SK-N-SH (cell line): ENCODE measurements at places on chromosomes 2 and 18. TPM values are rescaled to one million over a fixed set of nuclear protein-coding genes. Genes with fewer than 3 reads are reported as not detected.
A peak's percentile ranks its signal among the peaks of the same experiment; 100 is the strongest.

MAP3K19 gene
- not detected in 2 replicates for polyA plus RNA-seq

SPR gene
- 25.7 and 27.5 TPM in 2 replicates for polyA plus RNA-seq

DNA sequence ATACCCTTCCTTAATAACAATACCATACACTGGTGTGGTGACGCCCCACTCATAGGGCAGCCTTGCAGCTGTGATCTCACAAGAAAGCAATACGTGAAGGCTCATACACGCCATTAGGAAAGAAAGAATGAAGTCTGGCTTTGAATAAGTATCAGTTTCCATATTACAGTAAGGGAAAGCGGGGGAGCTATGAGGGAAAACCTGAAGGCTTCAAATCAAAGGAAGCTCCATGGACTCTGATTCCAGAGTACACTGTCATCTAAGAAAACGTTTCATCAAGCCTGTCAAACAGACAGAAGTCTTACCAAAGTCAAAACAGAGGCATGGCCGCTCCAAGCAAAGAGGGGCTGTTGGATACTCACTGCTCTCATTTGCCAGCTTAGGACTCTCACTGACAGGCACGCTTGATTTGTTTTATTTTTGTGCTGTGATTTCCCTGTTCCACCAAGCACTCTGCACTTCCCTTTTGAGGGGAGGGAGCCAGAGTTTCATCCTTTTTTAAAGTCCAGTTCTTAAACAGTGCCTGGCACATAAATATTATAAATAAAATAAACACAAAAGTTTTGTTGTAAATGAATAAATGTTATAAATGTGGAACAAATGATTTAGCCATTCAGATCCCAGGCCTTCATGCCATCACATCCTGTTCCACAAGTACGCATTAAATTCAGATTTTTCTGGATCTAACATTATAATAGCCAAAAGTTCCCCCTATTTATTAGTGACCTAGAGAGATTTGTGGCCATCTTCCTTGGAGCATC is 221.2 kb downstream of the PIEZO2 start:
- peak overlapping the region; percentile 52; the same call in 1 of the 2 replicates for H3K27ac ChIP-seq
- H3K4me3 ChIP-seq: no peak overlapping the region
- H3K4me1 ChIP-seq: no peaks in the 10 kb centered on the region
- H3K27me3 ChIP-seq: no peaks in the 10 kb centered on the region; the same call in 1 of the 2 replicates
- no peaks in the 10 kb centered on the region for H3K36me3 ChIP-seq

GRCh38 chr2:37506407-37507050 is 162.1 kb downstream of the QPCT start:
- H3K27me3 ChIP-seq: no peaks in the 10 kb centered on the region
- peak overlapping the region; percentile 27; the same call in 1 of the 2 replicates for H3K27ac ChIP-seq
- DNase-seq: peak; percentile 47
- H3K4me3 ChIP-seq: no peak overlapping the region; the same call in 1 of the 2 replicates
- H3K36me3 ChIP-seq: no peaks in the 10 kb centered on the region
- H3K4me1 ChIP-seq: peaks cover 22% of the 10 kb centered on the region

DNA sequence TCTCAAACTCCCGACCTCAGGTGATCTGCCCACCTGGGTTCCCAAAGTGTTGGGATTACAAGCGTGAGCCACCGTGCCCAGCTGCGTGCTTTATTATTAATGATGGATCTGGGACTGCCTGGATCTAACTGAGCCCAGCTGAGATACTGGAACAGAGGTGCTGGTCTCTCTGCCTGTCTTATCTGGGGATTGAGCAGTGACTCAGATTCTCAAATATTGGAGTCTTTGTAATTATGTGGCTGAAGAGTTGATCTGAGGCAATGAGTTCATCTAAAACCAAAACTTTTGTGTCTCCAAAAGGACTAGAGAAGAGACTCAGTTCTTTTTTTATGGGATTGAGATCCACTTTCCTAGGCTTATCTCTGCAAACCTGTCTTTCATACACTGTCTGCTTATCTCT is 16.3 kb downstream of the PLEKHB2 start:
- DNase-seq: no peak
- H3K27me3 ChIP-seq: no peaks in the 10 kb centered on the region
- no peak overlapping the region for H3K27ac ChIP-seq
- no peak overlapping the region for H3K4me3 ChIP-seq

GRCh38 chr18:45527891-45528290 is 87.4 kb upstream of the SLC14A2 start:
- no peaks in the 10 kb centered on the region for H3K36me3 ChIP-seq
- H3K4me1 ChIP-seq: no peaks in the 10 kb centered on the region; the same call in 1 of the 2 replicates
- H3K27me3 ChIP-seq: no peaks in the 10 kb centered on the region
- H3K4me3 ChIP-seq: no peak overlapping the region
- no peak for DNase-seq

DNA sequence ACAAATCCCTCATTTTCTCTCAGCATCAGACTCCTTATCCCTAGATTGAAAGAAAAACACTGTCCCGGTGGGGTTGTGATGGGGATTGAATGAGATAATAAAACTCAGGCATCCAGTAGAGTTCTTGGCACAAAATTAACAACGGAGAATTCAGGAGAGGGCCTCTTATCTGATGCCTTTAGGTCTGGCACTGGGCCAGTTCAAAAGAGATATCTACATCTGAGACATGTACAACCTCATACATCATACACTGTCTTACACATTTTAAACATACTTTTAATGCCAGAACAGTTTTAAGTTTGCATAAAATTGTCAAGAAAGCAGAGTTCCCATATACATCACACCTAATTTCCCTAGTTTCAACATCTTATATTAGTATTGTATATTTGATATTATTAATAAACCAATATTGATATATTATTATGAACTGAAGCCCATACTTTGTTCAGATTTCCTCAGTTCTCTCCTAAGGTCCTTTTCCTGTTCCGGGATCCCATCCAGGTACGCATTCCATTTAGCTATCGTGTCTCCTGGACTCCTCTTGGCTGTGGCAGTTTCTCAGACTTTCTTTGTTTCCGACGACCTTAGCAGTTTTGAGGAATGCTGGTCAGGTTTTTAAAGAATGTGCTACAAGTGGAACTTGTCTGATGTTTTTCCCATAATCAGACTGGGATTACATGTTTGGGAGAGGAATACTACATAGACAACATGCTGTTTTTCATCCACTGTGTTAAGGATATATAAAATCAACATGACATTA is 27.8 kb downstream of the NXPH2 start:
- no peak overlapping the region for H3K27ac ChIP-seq
- DNase-seq: no peak
- H3K27me3 ChIP-seq: no peaks in the 10 kb centered on the region
- no peaks in the 10 kb centered on the region for H3K36me3 ChIP-seq
- H3K4me1 ChIP-seq: no peaks in the 10 kb centered on the region

- peak; percentile 22 for DNase-seq
- H3K27me3 ChIP-seq: no peaks in the 10 kb centered on the region
- no peaks in the 10 kb centered on the region for H3K36me3 ChIP-seq
- H3K4me1 ChIP-seq: peaks cover 4% of the 10 kb centered on the region; the same call in 1 of the 2 replicates
- H3K27ac ChIP-seq: peak overlapping the region; percentile 58
- H3K4me3 ChIP-seq: no peak overlapping the region
These were observed 159.6 kb downstream of the RND3 start for GRCh38 chr2:150327564-150328489.

DNA sequence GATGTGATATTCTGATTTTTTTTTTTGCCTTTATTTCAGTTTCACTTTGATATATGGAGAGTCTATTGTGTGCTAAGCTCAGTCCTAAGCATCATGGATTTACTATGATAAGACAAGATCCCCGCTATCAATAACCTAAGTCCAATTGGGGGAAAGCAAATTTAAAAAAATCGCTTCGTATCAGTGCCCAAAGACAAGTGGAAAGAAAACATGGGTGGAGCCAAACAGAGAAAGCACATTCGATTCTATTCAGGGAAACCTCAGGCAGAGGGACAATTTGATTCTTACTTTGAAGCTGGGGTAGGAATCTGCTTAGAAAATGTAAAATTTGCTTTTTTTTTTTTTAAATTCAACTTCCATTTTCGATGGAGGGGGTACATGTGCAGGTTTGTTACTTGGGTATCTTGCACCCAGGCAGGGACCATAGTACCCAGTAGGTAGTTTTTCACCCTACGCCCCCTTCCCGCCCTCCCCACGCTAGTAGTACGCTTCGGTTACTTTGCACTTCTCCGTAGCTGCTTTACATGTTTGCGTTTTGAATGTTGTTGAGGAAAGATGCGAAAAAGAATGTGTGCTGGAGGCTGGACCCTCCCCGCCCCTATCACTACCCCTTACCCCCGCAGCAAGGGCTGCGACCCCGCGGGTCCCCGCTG is 12.4 kb downstream of the KIF5C start:
- no peaks in the 10 kb centered on the region for H3K36me3 ChIP-seq
- no peak for DNase-seq
- H3K27me3 ChIP-seq: no peaks in the 10 kb centered on the region
